D341Med (cell line): ENCODE measurements at places on chromosomes 7 and 10.

GRCh38 chr7:148809856-148810255, 74.2 kb downstream of the EZH2 start:
- no peak for DNase-seq

GRCh38 chr10:1406132-1406966, 331.0 kb downstream of the ADARB2 start:
- peak; percentile 9 for DNase-seq

DNA sequence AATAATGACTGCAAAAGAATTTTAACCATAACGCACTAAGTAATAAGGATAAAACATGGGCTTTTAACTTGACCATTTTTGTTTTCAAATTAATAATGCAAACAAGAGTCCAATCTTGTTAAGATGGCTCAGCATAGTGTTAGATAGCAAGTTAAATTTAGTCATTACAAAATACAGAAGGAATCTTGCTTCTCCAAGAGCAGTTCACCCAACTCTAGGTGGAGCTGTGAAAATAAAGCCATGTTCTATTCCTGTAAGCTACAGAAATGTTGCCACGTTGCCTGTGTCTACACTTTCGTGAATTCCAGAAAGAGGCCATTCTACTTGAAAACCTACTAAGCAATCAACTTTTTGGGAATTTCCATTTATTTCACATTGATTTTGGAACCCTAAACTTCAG, 191.9 kb downstream of the SFMBT2 start:
- DNase-seq = no peak

GRCh38 chr10:29611781-29612381, 22.9 kb downstream of the SVIL start:
- DNase-seq = no peak

- DNase-seq = no peak
These were observed 236.4 kb upstream of the TMEM72 start for GRCh38 chr10:44674536-44675386.

DNA sequence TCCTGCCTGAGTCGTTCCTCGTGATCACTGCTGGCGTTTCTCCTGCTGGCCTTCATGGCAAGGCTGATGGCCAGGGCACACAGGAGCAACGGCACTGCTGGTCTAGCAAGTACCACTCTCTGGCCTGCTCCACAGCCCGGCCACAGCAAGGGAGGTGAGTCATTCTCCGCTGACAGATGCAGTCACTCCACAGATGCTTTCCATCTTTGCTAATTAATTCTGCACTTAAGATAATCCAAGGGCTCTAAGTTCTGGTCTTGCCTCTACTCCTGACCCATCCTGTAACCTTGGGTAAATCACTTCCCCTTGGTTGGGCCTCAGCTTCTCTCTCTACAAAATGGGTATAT, 244.4 kb downstream of the RPS24 start:
- no peak for DNase-seq

- DNase-seq = no peak
These were observed 153.6 kb downstream of the HDAC9 start for GRCh38 chr7:18648849-18649758.

GRCh38 chr10:129163531-129163930, 303.5 kb upstream of the MGMT start:
- no peak for DNase-seq

GRCh38 chr10:49615213-49615612, 1.4 kb downstream of the CHAT start:
- DNase-seq = peak; percentile 22

- DNase-seq = no peak
These were observed 193.9 kb upstream of the BMPER start for GRCh38 chr7:33711231-33712019.
